T-helper 17 cell (primary cell): ENCODE measurements at places on chromosomes 1 and 21. TPM values are rescaled to one million over a fixed set of nuclear protein-coding genes. Genes with fewer than 3 reads are reported as not detected.

ALX3 gene
- not detected for total RNA-seq

AMPD1 gene
- total RNA-seq: not detected

OLIG1 gene
- 0.50 TPM for total RNA-seq

CD164L2 gene
- not detected for total RNA-seq

GRCh38 chr1:220217383-220217988 is 54.8 kb downstream of the RAB3GAP2 start:
- no peak for DNase-seq

DNA sequence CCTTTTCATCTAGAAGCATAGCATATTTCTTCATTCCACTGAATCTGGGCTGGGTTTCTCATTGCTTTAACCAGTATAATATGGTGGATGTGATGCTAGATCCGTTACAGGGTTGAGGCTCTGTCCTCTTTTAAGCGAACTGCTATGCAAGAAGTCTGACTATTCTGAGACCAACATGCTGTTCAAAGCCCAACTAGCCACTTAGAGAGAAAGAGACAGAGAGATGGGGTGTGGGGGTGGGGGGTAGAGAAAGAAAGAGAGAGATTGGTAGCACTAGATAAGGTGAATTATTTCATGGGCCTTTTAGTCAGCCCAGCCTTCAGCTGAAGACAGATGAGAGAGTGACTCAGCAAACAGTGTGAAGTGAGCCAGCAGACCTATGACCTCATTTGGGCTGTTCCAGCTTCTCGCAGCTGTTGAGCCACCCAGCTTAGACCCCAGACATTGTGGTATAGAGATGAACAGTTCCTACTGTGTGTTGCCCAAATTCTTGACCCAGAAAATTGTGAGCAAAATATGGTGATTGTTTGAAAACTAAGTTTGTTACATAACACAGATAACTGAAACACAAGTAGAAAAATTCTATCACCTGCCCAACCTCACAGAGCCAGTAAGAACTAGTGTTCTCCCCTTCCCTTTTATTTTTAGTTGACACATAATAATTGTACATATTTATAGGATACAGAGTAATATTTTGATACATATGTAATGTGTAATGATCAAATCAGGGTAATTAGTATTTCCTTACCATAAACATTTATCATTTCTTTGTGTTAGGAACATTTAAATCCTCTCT is 40.7 kb upstream of the PRKACB start:
- DNase-seq: no peak

DNA sequence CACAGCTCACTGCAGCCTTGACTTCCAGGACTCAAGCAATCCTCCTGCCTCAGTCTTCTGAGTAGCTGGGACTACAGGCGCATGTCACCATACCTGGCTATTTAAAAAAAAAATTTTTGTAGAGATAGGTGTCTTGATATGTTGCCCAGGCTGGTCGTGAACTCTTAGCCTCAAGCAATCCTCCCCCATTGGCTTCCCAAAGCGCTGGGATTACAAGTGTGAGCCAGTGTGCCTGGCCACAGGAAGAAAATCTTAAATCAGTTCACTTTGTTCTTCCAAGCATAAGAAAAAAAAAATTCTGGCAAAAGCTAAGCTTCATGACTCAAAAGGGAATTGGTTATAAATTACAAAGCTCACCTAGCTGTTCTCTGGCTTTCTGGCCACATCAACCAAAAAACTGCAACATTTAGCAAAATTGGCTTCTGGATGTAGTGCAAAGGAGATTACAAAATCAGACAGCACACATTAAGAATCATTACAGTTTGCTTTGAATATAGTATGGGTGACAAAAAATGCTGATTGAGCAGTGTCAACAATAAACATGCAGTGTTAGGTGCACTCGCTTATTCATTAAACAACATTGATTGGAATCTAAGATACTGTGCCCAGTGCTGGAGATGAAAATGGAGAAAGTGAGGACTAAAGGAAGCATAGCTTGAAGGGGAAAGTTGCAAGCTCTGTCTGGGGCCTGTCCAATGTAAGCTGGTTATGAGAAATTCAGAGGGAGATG is 76.7 kb downstream of the KCTD3 start:
- DNase-seq: no peak

GRCh38 chr21:29219165-29219770 is 79.5 kb upstream of the BACH1 start:
- no peak for DNase-seq

- peak; percentile 53 for DNase-seq
These were observed 103.9 kb downstream of the CASZ1 start for GRCh38 chr1:10692401-10693021.

DNA sequence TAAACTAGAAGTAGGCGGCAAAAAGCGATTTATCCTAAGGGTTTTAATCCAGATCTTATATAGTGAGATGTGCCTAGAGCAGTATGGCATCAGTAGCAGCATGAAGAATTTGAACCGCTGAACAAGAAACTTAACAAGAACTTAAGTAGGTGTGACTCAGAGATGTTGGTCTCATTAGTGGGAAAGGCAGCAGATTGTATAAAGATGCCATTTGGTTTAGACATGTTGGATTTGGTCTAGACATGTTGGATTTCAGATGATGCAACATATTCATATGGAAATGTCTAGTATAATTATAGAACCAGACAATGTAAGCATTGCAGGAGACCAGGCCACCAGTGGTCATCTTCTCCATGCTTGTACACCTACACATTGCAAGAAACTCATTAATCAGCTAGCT is 42.1 kb upstream of the ZP4 start:
- DNase-seq: no peak

DNA sequence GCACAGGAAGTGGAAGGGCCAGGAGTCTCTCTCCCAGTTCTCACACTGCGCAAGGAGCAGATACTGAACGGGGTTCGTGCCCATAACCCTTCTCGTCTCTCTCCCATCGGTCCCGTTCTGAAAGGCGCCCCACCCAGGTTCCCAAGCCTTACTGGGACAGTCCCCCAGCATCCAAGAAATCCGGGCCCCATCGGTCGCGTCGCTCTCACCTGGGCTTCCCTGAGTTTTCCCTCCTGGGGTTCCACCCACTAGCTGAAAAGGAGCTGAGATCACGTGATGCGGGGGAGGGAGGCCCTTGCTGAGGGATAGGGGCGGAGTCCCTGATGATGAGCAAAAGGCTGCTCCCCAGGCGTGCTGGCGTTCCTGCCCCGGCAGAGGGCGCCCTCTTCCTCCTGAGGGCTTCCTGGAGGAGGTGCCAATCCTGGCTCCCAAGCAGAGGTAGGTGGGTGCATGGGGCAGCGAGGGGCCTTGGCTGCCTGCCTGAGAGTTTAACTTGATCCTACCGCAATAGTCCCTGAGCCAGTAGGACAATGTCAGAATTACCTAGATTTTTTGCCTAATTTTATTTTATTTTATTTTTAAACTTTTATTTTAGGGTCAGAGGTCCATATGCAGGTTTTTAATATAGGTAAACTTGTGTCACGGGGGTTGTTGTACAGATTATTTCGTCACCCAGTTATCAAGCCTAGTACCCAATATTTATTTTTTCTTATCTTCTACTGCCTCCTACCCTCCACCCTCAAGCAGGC is at the start of gene SPOCD1:
Gene SPOCD1 (minus strand): TSS at position 271 of the 749 bp plus-strand sequence. CDS start 689 bp downstream, outside the sequence.
- DNase-seq: peak; percentile 68

GRCh38 chr1:60573726-60574409 is 500.3 kb upstream of the C1orf87 start:
- no peak for DNase-seq
